ENCODE measurements at places on chromosomes 6 and 20.

- DNase-seq: peak; percentile 28
Observed at GRCh38 chr20:49045440-49046086, 549 bp upstream of the CSE1L start.

DNA sequence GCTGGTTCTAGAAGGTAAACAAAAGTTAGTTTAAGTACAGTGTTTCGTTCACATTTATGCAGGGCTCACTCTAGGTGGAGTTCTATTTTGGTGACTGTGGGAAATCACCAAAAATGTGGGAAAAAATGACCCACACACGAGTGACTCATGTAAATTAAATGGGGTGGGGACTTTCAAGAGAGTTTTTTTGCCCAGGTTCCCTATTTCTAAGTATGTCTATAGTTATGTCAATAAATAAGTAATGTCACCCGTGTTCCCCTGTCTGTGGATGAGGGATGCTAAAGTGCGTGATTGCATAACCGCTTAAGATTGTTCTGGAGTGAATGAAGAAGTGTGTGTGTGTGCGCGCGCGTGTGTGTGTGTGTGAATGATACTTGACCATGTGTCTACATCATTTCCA lies 69.1 kb downstream of the MYB start:
- no peak for DNase-seq

- DNase-seq: no peak
Observed at GRCh38 chr6:1757131-1757530, 147.4 kb downstream of the FOXC1 start.

DNA sequence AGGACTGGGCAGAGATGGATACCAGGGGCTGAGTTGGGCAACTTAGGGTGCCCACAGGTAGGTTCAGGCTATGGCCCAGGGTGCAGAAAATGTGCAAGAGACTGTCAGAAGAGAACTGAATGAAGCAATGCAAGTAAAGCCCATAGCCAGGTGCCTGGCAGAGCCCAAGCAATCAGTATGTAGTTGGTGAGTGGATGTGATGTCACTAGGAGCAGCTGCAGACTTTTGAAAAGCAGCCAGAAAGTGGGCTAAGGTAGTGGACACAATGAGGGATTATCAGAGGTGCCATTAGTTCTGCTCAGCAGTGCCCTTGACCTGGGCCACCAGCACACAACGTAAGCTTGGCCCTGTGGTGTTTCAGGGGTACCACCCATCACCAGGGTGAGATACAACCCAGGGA lies 135.3 kb downstream of the SOBP start:
- no peak for DNase-seq

DNA sequence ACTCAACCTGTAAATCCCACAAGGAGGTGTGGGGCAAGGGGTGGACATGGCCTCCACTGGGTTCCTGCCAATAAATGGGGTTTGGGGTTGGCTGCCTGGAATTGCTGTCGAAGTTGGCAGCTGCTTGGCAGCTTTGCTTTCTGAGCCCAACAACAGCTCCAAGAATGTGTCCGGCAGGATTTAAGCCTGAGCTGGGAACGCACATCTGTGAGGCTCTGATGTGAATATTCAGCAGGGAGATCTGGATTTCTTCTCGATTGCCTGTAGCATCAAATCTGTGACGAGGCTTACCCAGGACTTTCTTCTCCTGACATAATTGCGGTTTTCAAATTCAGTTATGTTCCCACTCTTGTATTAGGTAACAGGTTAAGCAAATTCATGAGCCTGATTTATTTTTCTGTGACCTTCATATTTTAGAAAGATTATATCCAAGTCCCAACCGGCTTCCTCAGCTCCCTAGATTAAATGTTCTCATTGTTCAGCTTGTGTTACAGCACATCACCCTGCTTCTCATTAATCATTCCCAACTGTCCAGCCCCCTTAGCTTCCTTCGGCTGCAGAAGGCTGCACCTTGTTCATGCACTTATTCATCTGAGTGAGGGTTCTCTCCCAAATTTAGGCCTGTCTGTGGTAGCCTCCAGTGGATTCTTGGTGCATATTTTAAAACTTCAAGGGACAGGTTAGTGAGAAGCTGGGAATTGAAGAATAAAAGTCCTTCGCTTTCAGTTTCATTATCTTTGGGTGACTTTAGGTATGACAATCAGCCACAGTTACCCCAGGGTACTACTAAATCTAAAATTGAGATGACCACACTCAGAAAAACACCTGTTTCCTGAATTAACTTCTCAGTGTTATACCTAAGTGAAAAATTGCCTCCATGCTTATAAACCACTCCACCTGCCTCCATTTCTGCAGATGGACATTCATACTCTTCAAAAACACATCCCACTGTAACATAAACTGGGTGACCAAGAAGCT lies 310.0 kb downstream of the ESR1 start:
- DNase-seq: no peak

DNA sequence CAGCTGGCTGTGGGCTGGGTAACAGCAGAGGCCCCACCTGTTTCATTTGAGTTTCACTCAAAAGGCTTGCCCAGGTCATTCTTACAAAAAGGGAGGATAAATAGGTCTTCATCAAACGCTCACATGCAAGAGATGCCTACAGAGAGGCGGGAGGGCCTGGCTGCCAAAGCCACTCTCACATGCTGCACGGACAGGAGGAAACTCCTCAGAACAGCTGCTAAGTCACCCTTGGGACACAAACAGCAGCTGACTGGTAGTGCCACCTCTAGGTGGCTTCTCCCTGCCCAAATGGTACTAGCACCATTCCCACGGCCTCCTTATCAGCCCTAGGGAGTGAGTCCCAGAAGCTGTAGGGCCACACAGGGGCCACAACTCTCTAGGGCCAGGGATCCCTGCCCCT lies 23.8 kb downstream of the SLC22A23 start:
- no peak for DNase-seq

DNA sequence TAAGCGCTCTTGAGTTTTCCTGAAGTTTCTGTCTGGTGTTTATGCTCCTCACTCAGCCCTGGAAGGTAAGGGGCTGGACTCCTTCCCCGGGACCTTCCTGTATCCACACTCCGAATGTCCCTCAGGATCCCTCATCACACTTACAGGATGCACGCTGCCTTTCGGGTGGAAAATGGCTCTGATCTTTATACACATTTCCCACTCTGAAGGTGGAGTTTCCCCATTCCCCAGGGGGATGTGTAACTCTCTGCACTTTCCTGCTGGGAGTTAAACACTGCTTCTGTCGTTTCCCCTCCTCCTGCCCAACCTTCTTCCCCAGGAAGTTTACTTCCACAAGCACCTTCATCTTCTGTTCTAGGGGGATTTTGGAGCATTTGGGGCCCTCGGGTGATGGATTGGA lies 17.1 kb upstream of the IGF2R start:
- DNase-seq: no peak

DNA sequence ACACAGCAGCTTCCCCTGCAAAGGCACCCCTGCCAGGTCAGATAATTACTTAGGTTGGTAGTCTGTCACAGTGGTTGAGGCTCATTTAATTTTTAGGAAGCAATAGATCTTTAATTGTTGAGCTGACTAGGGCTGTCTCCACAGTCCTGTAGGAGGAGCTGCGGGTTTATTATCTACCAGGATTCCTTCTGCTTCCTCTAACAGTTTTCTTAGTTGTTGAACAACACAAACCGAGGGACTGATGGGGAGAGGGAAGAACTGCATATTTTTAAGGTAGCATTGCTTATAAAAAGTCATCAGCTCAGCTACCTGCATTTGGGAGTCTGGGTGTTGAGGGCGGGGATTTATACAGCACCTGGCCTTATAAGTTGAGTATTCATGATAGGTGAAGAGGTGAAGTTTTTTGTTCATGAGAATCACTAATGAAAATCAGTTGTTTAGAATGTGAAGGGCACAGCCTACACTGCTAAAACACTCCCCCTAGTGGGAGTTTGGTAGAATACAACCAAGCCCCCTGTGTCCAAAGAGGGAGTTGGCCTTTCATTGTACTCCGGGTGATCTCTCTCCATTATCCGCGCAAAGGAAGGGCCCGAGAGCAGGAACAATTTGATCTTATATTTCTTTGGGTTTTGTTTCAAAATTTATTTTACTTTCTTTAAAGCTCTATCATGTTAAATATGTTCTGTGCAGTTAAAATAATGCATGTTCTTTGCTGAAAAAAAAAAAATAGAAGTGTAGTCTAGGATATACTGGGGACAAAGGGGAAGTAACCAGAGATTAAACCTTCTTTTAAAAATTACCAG lies 69.6 kb downstream of the SSR1 start:
- peak; percentile 88 for DNase-seq

GRCh38 chr20:45933266-45934045 lies 1.0 kb upstream of the PCIF1 start:
- DNase-seq: peak; percentile 93

- DNase-seq: no peak
Observed at GRCh38 chr6:116568821-116569755, 2.2 kb upstream of the RWDD1 start.

- no peak for DNase-seq
Observed at GRCh38 chr20:23526850-23527249, 35.9 kb downstream of the CST8 start.

- peak; percentile 46 for DNase-seq
Observed at GRCh38 chr20:2599288-2600006, 53.0 kb upstream of the NOP56 start.

GRCh38 chr6:34543421-34543820 lies 12.7 kb downstream of the SPDEF start:
- DNase-seq: no peak

GRCh38 chr6:11414176-11414963 lies 123.2 kb upstream of the TMEM170B start:
- DNase-seq: no peak

GRCh38 chr6:20399518-20399917 lies 2.2 kb upstream of the E2F3 start:
- DNase-seq: no peak

DNA sequence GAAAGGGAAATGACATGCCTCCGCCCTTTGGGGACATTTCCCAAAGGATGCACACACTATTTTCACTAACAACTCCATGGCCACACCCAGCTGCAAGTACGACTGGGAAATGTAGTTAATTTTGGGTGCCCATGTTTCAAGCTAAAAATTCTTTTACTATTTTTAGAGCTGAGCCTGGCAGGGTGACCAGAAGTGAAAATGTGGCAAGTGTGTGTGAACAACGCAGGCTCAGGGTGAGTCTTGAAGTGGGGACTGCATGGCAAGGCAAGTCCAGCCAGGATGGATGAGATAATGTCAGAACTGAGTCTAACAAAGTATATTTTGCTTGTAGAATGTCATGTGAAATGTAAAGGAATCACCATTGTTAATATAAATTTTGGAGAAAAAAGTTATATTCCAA lies 17.0 kb upstream of the CD109 start:
- DNase-seq: no peak

DNA sequence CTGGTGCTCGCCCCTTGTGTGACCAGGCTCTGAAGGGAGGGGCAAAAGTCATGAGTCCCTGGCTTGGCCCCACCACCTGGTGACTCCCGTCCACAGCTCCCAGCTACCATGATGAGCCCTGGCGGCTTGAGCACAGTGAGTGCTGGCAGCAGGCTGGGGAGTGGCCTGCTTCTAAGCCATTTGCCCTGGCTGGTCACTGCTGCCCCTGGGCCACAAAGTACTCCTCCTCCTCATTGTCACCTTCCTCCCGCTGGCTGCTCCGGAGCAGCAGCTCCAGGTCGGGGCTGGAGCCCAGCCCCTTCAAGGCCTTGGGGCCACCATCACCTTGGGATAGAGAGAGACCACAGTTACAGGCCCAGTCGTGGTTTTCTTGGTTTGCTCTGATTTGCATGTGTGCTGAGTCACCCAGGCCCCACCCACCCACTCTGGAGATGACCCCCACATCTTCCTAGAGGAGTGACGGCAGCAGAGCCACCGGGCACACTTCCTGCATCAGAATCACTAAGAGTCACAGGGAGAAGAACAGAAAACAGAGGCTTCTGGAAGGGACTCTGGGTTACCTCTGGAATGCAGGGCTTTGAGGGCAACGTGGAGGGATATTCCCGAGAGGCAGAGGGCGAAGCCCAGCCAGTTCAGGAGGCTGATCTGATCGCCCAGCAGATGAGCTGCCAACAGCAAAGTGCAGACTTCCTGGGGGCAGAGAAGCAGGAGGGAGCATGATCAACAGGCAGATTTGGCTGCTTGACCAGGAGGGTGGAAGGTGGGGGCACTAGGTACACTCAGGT lies 42.1 kb upstream of the CDH22 start:
- DNase-seq: peak; percentile 77

DNA sequence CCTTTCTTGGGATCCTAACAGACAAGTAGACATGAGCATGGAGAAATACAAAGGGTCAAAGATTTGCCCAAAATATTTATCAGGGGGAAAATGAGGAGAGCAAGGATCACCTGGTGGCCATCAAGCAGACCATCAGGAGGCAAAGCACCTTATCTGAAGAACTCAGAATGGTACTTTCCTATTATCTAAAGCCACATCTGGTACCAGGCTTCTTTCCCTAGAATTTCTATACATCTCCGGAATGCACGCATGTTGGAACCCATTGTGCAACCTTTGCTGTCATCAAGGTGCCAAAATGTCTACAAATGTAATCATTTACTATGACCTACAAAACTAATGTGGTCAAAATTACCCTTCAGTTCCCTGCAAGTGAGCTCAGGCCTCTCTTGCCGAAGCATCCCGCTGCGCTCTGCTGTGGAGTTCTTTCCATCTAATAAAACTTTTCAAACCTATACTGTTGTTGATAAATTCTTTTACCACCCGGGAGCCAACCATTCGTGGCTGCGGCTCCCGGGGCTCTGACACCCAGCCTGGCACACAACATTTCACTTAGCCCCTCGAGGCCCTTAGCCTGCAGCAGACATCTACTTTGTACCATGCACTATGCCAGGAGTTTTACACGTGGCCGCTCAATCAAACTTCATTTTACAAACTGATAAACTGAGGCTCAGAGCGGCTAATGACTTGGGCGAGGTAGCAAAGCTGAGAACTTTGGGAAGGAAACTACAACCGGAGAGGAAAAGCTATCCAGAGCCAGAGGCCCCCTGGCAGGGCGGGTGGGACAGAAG lies 3.8 kb upstream of the CPXM1 start:
- no peak for DNase-seq

GRCh38 chr6:8218861-8219260 lies 116.5 kb upstream of the EEF1E1 start:
- DNase-seq: no peak

- no peak for DNase-seq
Observed at GRCh38 chr6:111672761-111673450, 67.2 kb upstream of the TRAF3IP2 start.

DNA sequence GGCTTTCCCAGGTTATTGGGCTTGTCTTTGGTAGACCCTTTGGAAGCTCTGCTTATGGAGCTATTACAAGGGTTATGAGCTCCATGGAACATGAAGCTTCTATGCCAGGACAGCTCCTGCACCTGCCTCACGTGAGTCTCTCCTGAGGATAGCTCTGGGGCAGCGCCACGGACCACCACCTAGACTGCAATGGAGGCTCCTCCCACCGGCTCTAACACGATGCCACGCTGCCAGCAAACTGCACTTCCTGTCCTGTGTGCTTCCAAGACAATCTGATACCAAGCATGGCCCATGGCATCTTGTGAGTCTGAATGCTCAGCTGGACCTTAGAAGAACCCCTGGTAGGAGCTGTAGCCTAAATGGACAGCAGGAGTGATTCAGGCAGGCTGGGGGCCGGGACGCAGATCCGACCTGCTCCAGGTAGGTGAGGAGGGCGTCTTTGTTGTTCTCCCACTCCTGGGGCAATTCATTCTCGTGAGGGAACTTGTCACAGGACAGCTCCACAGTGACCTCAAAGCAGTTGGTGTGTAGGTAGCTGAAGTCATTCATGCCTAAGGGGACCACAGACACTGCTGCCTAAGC lies 5.5 kb downstream of the CPXM1 start:
- DNase-seq: no peak

GRCh38 chr6:42937548-42938427 lies 8.5 kb downstream of the CNPY3 start:
- no peak for DNase-seq

GRCh38 chr6:35492258-35492973 lies 4.5 kb downstream of the TEAD3 start:
- DNase-seq: peak; percentile 70
